Type B pancreatic cell (in vitro differentiated cells): ENCODE measurements at places on chromosomes 5 and 9. TPM values are rescaled to one million over a fixed set of nuclear protein-coding genes. Genes with fewer than 3 reads are reported as not detected.

DNA sequence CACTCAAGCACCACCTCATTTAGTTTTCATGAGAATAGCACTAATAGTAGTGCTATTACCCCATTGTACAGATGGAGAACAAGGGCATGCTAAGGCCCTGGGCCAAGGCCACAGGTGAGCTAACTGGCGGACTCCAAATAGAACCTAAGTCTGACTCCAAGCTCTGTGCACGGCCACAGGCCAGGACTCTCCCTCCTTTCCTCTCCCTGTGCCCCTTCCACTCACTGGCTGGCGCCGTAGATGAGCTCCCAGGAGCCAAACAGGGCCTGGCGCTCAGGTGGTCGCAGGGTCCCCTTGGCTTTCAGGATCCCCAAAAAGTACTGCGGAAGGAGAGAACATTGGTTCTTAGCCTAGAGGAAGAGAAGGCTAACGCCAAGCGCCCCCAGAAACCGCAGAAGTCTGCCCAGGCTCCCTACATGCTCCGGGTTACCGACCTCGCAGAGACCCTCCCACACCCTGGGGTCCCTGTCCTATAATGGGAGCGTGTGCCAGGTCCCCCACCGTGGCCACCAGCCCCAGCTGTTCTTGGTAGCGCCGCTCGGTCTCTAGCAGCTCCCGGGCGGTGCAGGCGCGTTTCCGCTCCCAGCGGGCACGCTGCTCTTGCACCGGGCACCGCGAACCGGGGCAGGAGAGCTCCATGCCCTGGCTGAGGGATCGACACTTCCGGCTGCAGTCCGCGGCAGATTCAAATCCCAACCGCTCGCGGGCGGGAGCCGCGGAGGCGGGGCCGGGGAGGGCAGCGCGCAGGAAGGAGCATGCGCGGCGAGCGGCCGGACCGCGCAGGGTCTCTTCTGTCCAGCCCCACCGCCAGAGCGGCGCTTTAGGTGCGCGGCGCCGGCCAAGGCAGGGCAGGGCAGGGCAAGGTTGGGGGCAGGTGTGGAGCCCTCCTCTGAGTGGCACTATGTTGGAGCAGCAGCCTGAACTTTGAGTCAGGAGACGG, at the start of gene ARHGEF39:
Gene ARHGEF39 (minus strand): TSS at position 665 of the 940 bp plus-strand sequence. CDS start 26 bp downstream, at position 639.
- peak; percentile 92 for DNase-seq

DNA sequence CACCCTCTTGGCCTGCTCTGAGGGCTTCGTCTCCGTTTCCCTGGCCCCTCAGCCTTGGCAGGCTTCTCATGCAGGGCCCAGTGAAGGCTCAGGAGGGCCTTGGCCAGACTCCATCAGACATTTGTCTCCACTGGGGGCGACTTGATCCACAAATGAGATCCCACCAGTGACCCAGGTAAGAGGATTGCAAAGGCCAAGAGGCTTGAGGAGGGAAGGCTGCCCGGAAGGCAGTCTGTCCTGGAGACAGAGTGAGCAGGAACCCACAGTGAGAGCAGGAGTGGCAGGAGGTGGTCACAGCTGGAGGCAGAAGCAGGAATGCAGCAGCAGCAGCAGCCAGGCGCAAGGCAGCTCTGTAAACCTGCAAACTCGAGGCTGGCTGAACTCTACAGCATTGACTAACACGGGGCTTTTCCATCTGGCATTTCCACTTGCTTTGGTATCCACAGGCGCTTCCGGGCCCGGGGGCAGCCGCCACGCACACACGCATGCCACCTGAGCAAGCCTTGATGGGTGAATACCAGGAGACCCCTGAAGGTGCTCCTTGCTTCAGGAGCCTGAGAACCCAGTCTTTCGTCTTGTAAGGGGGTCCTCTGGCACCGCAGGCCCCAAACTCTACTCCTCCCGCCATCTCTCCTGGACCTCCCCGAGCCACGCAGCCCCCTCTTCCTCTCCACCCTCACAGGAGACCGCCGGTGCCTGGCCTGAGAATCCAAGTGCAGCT, 14.7 kb downstream of the MGAT1 start:
- no peak for DNase-seq

DNA sequence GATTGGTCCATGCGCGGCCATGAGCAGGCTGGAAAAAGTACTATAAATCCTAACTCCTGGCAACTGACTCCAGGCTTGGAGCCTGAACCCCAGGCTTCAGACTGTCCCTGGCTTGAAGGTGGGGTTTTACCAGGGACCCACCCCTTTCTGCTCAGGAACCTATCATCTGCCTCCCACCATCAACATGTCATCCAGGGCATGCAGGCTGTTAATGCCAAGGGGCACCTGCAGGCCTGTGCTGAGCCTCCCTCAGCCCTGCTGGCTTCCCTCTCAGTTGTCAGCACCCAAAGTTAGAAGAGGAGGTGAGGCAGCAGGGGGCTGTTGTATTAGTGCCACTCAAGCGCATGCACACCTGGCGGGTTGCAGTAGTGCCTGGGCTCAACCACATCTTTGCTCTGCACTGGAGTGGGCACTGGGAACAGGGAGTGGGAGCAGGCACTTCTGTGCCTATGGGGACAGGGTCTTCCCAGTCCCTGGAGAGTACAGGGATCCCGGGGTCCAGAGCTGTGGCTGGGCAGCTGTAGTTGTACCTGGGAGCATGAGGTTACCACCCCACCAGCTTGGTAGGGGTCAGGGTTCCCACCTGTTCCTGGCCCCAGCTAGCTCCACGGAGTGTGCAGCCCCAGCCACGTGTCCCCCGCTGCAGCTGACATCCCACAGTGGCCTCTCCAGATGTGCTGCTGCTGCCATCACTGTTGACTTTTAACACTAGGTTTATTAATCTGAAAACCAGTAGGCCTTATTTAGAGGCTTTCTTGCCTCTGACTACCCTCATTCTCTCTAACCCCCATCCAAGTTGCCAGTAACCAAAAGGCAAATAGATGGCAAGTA, 306.2 kb upstream of the RIOK2 start:
- DNase-seq: no peak

DNA sequence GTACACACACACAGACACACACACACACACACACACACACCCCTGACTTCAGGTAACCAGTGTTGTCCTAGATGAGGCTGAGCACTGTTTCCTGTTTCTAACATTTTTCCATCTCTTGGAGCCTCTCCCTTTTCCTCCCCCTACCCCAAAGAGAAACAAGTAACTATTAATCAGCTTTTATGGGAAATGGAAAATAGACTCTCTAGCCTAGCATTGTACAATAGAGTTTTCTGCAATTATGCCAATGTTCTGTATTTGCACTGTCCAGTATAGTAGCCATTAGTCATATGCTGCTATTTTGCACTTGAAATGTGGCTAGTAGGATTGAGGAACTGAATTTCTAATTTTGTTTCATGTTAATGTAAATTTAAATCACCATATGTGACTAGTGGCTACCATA, 33.1 kb downstream of the RAB3C start:
- DNase-seq: no peak

The PCDHA12 gene
- total RNA-seq: 10.2 and 27.3 TPM in 2 replicates

The TERT gene
- total RNA-seq: 1.7 and 2.4 TPM in 2 replicates
